ENCODE measurements at places on chromosomes 1 and 21.

- DNase-seq = no peak
These were observed 93.3 kb downstream of the SSBP3 start for GRCh38 chr1:54312796-54313316.

DNA sequence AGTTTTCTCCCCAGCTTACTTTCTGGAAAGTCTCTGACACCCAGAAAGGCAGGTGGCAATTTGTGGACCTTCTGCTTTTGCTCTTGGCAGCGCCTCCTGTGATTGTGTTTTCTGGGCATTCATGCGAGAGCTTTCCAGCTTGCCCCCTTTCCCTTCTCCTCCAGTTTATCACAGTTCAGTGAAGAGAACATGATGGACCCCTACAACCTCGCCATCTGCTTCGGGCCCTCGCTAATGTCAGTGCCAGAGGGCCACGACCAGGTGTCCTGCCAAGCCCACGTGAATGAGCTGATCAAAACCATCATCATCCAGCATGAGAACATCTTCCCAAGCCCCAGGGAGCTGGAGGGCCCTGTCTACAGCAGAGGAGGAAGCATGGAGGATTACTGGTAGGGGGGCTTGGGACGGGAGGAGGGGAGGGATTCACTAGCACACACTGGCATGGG is 24.3 kb upstream of the IKBKE start:
- no peak for DNase-seq

GRCh38 chr1:232279909-232280400 is 350.0 kb downstream of the SIPA1L2 start:
- no peak for DNase-seq

- DNase-seq = peak; percentile 65
These were observed 4.6 kb downstream of the DMAP1 start for GRCh38 chr1:44217809-44218410.

- DNase-seq = peak; percentile 31
These were observed 2.8 kb upstream of the LIX1L start for GRCh38 chr1:145960468-145961108.

DNA sequence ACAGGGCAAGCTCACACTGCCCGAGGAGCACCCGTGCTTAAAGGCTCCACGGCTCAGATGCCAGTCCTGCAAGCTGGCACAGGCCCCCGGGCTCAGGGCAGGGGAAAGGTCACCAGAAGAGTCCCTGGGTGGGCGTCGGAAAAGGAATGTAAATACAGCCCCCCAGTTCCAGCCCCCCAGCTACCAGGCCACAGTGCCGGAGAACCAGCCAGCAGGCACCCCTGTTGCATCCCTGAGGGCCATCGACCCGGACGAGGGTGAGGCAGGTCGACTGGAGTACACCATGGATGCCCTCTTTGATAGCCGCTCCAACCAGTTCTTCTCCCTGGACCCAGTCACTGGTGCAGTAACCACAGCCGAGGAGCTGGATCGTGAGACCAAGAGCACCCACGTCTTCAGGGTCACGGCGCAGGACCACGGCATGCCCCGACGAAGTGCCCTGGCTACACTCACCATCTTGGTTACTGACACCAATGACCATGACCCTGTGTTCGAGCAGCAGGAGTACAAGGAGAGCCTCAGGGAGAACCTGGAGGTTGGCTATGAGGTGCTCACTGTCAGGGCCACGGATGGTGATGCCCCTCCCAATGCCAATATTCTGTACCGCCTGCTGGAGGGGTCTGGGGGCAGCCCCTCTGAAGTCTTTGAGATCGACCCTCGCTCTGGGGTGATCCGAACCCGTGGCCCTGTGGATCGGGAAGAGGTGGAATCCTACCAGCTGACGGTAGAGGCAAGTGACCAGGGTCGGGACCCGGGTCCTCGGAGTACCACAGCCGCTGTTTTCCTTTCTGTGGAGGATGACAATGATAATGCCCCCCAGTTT is 1.3 kb downstream of the CELSR2 start:
- no peak for DNase-seq

- no peak for DNase-seq
These were observed 71.8 kb upstream of the IVNS1ABP start for GRCh38 chr1:185388815-185389214.
